ENCODE measurements at places on chromosomes 12 and 14.
A peak's percentile ranks its signal among the peaks of the same experiment; 100 is the strongest.

DNA sequence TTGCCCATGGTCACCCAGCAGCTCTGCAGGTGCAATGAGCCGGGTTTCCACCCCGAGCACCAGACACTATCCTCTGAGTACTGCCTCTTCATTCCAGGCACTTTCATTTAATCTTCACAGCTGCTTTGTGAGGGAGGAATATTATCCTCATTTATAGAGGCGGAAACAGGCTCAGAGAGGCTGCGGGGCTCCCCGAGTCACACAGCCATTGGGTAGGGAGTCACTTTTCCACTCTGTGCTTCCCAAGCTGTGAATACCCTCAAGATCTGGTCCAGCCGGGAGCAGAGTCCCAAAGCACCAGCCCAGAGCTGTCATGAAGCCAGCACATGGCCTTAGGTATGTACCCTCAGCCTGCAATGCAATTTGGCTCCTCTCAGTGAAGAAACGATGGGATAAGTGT is 51.7 kb upstream of the RIN3 start:
- no peak for DNase-seq

- no peak for DNase-seq
These were observed 14.2 kb upstream of the MYO1A start for GRCh38 chr12:57063991-57064685.

- DNase-seq, result no peak
These were observed 20.5 kb downstream of the VCPKMT start for GRCh38 chr14:50095895-50096294.

DNA sequence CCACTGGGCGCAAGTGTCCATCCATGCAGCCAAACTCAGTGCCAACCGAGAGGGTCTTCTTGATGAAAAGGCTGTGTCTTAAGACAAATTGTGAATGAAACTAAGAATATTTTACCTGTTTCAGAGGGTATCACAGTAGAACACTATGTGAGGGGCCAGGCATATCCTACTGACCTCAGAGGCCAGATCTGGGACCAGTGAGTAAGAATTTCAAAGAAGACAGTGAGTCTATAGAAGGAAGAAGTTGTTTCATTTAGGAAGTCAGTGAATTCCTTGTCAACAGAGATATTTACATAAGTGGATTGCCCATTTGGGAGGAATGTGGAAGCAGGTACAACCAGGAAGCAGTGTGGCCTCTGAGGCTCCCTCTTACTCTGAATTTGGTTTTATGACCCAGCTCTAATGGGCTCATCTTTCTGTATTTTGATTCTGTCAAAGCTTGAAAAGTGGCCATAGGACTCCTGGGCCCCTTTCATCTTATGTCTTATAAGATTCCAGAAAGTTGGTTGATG is 137.4 kb downstream of the ZNF664 start:
- DNase-seq, result no peak

- DNase-seq, result no peak
These were observed 31.2 kb upstream of the CHPT1 start for GRCh38 chr12:101666052-101666728.

- DNase-seq, result no peak
These were observed 67.1 kb downstream of the DERA start for GRCh38 chr12:15977999-15978951.

DNA sequence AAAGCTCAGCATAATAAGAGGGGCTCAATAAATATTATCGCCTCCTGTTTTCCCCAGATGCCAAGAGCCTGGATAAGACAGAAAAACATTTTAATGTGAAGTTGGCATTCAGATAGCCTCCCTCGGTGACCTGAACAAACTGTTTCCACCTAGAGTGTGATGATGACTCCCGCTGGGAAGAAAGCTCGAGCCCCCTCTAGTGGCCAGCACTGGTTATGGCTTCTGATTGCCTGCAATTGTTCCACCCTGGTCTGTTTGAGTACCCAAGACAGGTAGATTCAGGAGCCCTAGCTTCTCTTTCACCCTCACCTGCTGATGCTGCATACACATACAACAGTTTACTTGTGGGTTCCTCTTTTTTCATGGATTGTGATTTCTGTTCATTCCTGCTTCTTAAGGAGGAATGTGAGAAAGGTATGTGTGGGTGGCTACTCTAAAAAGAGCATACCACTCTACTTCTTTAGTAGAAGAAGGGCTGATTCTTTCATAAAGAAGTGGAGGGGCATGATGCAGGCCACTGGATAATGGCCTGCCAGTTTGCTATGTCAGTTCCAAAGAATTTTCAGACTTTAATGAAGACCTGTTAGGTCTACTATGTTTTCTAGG is 6.4 kb downstream of the ERG28 start:
- peak; percentile 66 for DNase-seq
